HFFc6 (cell line): ENCODE measurements at places on chromosomes 16 and 17. TPM values are rescaled to one million over a fixed set of nuclear protein-coding genes. Genes with fewer than 3 reads are reported as not detected.

DNA sequence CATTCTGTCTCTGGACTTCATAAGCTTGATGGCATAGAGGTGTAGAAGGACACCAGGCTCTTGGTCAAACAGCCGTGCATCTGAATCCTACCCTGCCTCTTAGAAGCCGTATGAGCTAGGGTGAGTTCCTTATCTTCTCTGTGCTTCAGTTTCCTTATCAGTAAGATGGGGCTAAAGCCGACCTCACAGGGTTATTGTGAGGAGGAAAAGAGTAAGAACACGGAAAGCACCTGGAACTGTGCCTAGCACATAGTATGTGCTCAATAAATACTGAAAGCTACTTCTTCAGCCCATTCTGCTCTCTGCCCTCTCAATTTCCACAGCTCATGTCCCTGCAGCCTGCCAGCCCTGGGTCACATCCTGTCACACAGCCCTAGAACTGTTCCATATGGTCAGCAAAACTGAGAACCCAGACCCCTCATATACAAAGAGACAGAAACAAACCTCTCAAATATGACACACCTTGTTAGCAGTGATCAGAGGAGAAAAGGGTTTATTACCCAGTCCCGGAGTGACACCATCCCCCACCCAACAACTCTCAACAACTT, 17.0 kb upstream of the UBTF start:
- DNase-seq, result no peak

OMG gene
- total RNA-seq, result not detected in 3 replicates

DNA sequence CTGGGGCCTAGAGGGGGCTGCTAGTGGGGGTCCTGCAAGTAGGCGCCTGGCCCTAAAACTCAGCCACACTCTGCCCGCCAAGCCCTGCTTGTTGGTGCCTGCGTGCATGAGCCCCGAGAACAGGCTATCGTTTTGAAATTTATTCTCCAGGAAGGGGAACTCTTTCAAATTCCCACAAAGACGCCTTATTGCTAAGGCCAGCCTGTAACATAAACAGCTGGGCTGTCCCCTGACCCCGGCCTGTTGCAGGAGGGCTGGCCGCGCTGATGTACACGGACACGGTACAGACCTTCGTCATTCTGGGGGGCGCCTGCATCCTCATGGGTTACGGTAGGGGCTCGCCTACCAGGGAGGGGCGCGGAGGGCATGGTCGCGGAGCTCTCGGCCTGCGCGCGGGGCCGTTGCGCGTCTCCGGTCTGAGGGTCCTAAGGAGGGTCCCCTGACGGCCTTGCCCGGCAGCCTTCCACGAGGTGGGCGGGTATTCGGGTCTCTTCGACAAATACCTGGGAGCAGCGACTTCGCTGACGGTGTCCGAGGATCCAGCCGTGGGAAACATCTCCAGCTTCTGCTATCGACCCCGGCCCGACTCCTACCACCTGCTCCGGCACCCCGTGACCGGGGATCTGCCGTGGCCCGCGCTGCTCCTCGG, 4.3 kb downstream of the SLC5A2 start:
- no peak for DNase-seq

GRCh38 chr17:72631568-72631948, 460.9 kb downstream of the SLC39A11 start:
- no peak for DNase-seq

DNA sequence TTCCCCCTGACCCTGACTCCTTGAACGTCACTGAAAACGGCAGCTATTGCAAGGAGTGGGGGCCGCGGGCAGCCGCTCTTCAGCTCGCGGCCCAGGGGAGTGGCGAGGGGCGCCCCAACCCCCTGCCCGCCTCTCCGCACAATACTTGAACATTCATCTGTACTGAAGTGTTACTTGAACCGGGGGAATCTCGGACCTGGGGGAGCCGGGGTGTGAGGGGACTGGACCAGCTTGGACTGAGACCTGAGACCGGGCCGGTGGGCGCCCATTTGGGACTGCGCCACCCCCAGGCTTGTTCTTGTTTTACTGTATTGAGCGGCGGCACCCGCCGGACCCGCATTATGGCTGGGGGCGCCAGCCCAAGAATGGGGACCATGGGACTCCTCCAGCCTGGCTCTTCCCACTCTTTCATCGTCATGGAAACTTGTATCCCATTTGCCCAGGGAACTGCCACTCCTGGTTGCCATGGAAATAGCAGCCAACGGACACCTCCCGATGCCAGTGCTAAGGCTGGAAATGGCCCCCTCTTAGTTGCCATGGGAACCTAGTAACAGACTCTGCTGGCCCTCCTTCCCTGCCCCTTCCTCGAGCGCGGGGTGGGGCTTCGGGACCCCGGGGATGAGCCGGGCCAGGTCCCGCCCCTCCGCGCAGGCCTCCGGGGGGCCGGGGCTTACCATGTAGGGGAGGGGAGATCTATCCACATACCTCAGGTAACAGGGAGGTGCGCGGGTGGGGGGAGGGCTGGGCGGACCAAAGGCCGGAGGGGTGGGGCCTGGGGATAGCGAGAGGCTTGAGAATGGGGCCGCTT, 805 bp upstream of the ORAI3 start:
- peak; percentile 99 for DNase-seq

DNA sequence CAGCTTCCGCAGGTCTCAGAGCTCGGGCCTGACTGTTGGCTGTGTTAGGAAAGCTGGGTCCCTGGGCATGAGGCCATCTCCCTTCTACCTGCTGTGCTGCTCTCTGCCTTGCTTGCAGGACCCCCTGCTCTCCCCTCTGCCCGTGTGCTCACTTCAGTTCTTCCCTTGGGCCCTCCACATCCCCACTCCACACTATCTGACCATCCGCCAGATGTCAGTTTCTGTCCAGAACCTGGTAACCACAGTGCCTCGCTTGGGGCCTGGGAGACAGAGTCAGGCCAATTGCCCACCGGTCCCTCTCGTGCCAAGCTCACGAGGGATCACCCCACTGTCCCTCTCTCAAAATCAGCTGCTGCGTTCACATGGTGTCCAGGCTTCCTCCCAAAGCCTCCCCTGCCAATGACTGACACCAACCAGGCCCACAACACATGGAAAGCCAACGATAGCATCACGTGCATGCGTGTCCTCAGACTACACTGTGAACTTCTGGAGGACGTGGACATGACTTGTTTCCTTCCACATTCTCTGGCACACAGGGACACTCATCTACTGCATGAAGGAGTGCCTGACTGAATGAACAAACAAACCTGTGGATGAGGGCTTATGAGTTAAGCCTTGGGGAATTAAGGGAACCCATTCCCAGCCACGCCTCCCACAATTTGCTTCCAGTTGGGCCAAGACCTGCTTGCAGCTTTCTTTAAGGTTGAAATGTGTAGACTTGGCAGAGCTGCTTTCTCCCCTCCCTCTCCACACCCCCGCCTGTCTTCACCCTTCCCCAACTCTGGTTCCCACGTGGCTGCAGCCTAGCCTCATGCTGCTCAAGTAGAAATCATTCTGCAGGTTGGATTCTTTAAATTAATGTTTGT, 72.5 kb upstream of the ZNF423 start:
- DNase-seq, result no peak
